ENCODE measurements at places on chromosomes 4 and X.
A peak's percentile ranks its signal among the peaks of the same experiment; 100 is the strongest.

DNA sequence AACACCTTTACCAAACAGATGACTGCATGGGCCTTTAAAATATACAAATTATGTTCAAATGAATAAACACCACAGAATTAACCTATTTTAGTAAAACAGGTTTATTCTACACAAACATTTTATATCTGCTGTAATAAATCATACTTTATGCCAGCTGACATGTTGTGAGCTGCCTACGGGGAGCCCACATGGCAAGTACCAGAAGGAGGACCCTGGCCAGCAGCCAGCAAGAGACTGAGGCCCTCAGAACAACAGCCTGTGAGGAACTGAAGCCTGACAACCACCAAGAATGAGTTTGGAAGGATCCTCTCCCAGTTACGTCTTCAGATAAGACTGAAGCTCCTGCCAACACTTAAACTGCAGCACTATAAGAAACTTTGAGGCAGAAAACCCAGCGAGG lies 377.0 kb downstream of the PDGFC start:
- peak; percentile 98 for DNase-seq

DNA sequence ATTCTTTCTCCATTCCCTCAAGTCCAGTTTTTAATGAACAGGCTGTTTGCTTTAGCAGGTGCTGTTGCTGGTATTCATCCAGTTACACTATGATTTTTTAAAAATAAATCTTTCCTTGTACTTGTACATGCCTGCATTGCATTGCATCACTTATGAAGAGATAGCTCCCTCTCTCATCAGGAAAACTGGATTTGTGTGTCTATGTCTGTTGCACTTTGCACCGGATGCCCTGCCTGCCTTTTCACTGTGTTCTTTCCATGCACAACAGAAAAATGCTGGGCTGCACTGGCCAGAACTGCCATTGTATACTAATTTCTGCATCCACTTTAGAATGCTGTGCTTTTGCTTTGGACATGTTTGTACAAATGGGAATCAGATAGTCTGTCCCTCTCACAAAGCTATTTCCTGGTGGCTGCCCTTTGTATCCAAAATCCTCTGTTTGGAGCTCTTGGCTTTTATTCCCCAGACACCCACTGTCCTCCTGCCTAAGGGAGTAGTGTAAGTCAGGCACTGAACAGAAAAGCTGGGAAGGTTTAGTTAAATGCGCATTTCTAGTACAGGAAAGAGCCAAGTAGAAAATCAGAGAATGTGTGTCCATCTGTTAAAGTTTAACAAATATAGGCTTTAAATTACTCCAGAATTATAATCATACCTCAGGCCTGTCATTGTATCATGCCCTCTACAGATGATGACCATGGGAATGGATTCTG lies 119.1 kb downstream of the MBNL3 start:
- DNase-seq: no peak

- DNase-seq: peak; percentile 48
Measured at GRCh38 chr4:71941001-71941400, 90.8 kb upstream of the NPFFR2 start.

- no peak for DNase-seq
Measured at GRCh38 chrX:101385026-101385684, 836 bp downstream of the BTK start.

DNA sequence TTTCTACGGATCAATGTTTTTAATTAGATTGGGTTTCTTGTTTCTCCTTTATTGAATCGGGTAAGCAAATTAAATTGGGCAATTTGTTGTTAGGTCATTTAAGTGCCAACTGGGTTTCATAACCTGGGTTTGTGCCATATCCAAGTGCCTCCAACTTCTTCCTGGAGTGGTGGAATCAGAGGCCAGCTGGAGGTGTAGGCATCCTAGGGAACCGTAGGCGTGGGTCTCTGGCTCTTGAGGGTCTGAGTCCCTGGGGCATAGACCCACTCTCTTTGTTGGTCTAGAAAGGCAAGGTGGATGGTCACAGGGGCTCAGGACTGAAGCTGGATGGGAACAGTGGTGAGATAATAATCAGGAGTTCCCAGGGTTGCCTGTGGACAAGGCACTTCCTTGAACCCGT lies 18.3 kb downstream of the CNGA2 start:
- no peak for DNase-seq

DNA sequence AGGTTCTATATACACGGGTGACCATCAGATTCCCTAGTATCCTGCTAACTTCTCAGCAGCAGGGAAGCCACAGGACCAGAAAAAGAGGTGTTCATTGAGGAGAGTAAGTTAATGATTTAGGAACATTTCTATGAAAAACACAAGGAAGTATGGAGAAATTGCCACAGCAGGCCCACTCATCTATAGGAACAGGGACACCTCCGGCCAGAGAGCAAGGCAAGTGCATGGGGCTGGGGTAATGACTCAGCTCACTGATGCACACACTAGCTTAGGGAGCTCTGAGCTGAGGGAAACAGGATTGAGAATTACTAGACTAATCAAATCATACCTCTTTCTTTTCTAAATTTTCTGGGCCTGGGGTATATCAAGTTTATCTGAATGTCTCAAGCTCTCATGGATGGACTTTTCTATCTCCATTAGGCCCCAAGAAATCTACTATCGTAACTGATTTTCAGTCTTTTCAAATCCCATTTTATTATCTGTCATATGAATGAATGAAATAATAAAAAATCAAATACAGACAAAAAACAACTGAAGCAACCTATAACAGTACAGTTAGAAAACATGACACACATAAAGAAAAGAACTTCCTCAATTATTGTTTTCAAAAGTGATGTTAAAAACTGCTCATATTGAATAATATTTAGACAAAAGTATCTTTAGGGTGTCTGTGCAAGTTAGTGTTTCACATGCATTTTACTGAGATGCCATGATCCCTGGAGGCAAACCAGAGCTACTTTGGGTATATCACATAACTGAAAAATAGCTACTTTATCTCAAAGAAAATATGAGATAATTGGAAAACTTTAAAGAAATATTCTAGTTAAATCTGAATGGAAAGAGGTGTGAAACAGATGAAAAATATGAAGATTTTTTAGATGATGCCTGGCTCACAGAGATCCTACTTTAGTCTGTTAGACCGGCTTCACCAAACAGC lies 89.8 kb downstream of the FBXO8 start:
- no peak for DNase-seq

DNA sequence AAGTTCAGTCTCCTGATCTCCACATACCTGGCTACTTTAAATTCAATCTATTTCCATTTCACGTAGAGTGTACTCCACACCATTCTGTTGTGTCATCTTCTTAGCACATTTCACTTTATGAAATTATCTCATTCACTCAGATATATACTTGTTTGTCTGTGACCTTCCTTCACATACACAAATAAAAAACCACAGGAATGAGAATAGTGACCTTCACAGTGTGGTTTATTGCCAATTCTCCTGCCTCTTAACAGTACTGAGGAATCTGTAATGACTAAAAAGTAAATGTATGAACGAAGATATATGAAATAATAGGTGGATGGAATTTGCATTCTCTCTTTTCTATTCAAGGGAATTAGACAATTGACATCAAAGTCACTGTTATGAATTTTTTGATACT lies 183.9 kb upstream of the PCDH7 start:
- no peak for DNase-seq

DNA sequence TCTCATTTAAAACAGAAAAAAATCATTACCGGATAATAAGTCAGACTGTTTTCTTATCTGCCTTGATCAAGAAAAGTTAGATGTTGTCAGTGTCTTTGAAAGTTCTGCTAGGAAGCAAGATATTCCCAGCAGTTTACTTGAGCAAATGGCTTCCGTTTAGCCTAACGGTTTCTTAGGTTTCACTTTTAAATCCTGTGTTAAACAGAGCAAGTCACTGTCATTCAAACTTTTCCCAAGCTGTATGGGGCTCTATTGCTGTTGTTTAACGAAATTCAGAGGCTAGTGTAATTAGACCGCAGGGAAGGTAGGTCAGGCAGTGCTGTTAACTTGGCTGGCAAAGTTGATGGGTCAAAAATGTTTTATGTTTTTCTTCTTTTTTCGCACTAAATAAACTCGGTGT lies 80.3 kb upstream of the NEIL3 start:
- DNase-seq: no peak

DNA sequence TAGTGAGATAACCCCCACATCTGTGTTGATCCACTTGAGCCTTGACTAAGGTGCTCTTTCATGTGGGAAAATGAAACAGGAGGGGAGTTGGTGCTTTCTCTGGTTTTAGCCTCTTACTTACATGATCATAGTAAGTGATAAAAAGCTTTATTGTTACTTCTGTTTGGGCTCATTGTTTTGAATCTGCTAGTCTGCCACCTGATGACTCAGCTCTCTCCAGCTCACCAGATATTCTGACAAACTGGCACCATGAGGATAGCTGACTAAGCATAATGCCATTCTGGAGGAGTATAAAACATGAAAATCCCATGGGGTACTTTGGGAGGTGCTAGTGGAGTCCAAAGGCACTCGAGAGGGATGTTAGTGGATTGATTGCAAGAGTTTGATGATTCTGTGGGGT lies 824.0 kb downstream of the RAPGEF2 start:
- no peak for DNase-seq

DNA sequence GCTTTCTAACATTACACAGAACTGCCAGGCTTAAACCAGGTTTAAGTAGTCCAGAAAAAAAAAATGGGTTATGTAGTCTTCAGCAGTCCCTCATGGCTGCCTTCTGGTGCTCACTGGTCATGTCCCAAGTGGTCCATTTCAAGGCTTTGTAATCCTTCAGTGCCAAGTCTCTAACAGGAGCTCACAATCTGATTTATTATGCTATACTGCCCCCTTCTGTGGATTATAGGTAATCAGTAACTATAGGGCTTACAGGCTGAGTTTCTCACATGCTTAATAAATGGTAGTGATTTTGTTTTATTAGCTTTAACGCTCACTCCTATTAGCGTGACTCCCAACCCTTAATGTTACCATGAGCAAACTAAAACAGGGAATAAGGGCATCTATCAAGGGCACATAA lies 92.5 kb upstream of the EDA2R start:
- no peak for DNase-seq

GRCh38 chr4:40325406-40326019 lies 9.6 kb upstream of the CHRNA9 start:
- no peak for DNase-seq

DNA sequence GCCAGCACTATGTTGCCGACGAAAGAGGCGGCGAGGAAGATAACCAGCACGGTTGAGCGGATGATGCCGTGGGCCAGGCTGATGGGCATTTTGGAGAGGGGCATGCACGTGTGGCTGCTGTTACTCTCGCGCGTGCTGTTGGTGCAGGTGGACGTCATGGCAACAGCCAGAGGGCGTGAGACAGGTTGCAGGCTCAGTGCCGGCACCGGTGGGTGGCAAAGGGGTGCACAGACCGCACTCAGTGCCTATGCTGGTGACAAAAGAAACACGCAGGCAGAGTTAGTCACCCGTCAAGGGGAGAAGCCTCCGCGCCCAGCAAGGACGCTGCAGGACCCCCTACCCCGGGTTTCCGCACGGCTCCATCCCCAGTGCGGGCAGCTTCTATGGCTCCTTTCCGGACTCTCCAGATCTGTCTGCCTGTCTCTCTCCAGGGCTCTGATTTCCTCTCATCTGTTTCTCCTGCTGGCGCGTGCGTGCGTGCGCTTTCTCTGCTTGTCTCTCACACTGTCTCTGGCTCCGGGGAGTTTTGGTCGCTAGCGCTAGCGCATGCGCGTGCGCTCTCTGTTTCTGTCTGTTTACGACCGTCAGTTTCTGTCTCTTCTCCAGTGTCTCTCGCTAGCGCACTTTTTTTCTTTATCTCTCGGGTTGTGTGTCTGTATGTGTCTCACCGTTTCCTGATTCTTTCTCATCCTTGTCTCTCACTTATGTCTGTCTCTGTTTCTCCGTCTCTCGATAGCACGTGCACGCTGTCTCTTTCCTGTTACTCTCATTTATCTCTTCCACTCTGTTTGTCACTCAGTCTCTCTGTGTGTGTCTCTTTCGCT lies 2.1 kb downstream of the GPR101 start:
- no peak for DNase-seq

- no peak for DNase-seq
Measured at GRCh38 chr4:57051524-57051923, 58.7 kb downstream of the IGFBP7 start.

- no peak for DNase-seq
Measured at GRCh38 chrX:71320126-71320525, 18.6 kb downstream of the ITGB1BP2 start.

GRCh38 chrX:69988955-69989394 lies 60.8 kb downstream of the AWAT2 start:
- DNase-seq: peak; percentile 9

- no peak for DNase-seq
Measured at GRCh38 chr4:152559641-152560040, 23.7 kb upstream of the FBXW7 start.

DNA sequence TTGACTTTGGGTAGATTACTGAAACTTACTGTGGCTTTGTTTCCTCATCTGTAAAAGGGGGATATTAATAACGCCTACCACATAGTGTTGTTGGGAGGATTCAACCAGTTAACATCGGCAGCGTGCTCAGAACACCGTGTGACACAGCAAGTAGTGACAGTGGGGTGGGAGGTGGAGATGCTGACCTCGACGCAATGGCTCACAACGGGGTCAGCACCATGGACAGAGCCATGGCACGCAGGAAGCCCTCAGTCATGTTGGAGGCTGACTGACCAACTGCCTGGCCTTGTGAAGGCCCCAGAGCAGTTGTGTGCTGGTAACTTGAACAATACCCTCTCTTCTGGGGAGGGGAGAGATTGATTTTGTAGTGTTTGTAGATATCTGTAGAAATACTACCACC lies 93.2 kb downstream of the WFS1 start:
- no peak for DNase-seq

DNA sequence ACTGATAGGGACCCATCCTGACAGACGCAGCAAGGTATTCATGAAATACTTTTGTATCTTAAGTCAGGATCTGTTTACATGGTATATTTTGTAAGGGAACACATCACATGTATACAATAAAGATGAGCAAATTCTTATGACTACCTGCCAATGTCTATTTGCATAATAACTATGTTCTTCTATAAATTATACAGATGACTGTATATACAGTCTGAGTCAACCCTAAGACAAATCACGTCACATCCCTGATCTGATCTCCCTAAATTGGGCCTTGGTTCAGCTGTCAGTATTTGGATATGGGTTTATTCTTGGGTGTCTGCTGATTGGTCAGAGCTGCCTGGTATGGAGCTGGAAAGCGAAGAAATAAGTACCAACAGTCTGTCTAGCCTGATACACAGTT lies 93.3 kb downstream of the SERPINA7 start:
- DNase-seq: no peak

GRCh38 chrX:109774706-109775105 lies 41.6 kb upstream of the ACSL4 start:
- DNase-seq: no peak
